ENCODE measurements at places on chromosomes 12 and 14. TPM values are rescaled to one million over a fixed set of nuclear protein-coding genes. Genes with fewer than 3 reads are reported as not detected.

DNA sequence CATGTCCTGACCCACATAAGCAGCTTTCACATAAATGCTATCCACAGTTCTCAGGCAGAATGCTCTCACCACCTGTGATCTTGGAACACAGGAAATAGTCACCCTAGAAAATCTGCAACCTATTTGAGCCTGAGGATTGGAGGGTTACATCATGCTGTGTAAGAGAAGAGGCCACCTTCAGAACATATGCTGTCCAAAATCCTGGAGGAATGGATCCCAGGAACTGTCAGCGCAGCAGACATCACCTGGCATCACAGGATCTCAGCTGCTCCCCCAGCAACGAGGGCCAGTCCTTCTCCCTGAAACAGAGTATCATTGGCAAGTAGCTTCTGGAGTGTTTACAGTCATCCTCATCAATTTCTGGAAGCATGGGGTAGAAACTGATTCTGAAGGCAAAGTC is 63.2 kb upstream of the LTA4H start:
- DNase-seq, result no peak

Gene ETFRF1
- 18.3 TPM for total RNA-seq

GRCh38 chr12:5716976-5717375 is 228.1 kb downstream of the ANO2 start:
- no peak for DNase-seq

Gene ASPG
- total RNA-seq, result 0.50 TPM

DNA sequence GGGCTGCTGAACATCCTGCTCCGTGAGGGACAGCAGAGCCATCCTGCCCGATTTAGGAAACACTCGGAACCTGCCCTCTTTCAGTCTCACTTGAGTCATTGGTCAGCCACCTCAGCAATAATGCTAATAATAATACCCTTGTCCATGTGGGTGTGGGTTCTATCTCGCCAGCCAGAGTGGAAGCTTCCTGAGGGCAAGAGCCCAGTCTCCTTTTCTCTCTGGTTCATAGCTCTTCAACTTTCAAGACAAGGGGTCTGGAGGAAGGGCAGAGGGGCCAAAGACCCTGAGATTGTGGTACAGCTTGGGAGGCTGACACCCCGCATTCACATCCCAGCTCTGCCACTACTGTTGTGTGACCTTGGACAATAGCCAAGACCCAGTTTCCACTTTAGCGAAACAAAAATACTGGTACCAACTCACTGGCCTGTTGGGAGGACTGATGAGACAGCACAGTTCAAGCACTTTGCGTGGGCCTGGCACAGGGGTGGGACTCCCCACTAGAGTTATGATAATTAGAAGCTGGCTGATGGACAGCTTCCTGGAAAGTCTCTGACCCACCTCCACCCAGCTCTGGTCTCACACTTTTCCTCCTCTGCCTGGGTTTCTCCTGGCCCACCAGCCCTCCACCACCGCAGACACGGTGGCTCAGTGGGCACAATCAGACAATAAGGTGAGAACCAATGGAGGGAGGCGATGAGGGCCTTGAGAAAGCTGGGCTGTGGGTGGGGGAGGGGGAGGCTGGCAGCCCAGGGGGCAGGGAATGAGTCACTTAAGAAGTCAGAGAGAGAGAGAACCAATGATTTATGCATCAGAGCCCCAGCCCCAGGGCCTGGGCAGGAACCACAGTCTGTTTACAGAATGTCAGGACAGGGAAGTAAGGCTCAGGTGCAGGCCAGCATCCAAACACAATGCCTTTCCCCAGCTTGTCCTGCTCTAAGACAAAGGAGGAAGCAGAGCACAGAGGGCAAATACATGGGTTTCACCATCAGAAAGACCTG is 9.6 kb downstream of the FAIM2 start:
- DNase-seq, result no peak

Gene IQSEC3
- total RNA-seq, result not detected

Gene PTPRQ
- total RNA-seq, result 0.17 TPM

Gene HHIPL1
- total RNA-seq, result 1.0 TPM

- DNase-seq, result no peak
Observed at GRCh38 chr12:70258605-70259403, 15.6 kb downstream of the CNOT2 start.

Gene MOAP1
- 68.4 TPM for total RNA-seq

- DNase-seq, result no peak
Observed at GRCh38 chr12:103801709-103802585, 39.1 kb downstream of the NT5DC3 start.

GRCh38 chr12:119154435-119154818 is 24.3 kb upstream of the HSPB8 start:
- DNase-seq, result peak; percentile 6

- no peak for DNase-seq
Observed at GRCh38 chr12:49255857-49256637, 8.8 kb upstream of the TUBA1C start.

DNA sequence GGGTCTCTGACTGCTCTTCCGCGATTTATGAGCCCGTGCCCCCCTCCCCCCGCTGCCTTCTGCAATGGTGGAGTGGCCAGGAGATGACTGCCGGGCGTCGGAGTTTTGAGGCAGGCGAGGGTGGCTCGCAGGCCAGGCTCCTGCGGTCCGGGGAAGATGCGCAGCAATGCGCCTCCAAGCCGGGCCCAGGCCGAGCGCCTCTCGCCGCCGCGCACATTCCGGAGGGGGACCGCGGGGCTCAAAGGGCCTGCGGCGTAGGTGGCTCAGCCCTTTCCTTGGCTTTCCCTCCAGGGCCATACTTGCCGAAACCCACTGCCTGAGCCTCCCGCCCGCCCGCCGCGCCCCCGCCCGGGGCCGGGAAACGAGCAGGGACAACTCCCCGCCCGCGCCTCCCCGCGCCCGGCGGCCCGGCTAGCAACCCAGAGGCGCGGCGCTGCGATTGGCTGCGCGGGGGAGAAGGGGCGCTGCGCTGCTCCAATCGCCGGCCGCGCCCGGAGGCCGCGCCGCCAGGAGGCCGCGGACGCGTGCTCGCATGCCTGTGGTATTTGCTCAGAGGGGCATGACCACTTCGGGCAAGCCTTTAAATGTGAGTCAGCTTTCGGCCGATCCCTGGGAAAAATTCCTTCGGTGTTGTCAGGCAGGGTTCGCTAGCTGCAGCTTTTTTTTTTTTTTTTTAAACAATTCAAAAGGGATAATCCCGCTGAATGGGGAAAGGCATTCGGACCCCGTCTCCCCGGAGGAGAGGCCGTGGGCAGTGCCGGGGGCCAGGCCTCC is 157.9 kb upstream of the PARP11 start:
- DNase-seq, result peak; percentile 77

- no peak for DNase-seq
Observed at GRCh38 chr12:95298916-95299315, 81.3 kb downstream of the VEZT start.

Gene PZP
- total RNA-seq, result not detected

DNA sequence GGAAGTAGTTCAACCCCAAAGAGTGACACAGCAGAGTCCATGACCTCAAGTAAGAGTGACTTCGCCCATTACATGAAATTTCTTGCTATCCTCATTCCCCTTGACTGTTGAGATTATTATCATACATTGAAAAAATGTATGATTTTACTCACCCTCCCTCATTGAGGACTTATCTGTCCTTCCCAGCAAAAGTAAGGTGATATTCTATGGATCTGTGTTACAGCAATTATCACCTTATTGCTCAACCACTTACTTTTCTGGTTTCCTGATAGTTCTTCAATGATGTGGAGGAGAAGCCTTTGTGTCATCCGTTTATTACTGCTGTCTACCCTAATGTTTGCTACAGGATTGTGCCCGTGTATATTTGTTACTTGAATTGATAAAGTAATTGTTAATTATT is 306.2 kb downstream of the TRHDE start:
- DNase-seq, result no peak

DNA sequence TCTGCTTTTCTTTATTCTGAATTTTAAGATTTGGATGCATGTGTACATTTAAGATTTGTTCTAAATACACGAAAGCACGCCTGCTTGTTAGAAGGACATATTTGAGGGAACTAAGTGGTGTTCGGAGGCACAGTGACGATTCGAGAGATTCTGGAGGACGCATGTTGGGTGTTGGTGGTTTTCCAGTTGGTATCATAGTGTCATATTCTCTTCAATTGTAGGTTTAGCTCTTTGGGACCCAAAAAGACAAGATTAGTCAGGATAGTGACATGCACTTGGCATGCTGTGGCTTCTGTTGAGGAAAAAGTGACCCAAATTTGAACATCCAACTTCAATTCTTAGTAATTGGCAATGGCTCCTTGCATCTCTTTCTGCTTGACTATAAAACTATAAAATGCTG is 30.1 kb downstream of the PRKCH start:
- DNase-seq, result no peak

- no peak for DNase-seq
Observed at GRCh38 chr12:124352839-124353238, 57.9 kb downstream of the RFLNA start.

- DNase-seq, result no peak
Observed at GRCh38 chr12:41684997-41685396, 459.7 kb downstream of the GXYLT1 start.

GRCh38 chr12:193261-193660 is 20.7 kb downstream of the SLC6A12 start:
- DNase-seq, result no peak

DNA sequence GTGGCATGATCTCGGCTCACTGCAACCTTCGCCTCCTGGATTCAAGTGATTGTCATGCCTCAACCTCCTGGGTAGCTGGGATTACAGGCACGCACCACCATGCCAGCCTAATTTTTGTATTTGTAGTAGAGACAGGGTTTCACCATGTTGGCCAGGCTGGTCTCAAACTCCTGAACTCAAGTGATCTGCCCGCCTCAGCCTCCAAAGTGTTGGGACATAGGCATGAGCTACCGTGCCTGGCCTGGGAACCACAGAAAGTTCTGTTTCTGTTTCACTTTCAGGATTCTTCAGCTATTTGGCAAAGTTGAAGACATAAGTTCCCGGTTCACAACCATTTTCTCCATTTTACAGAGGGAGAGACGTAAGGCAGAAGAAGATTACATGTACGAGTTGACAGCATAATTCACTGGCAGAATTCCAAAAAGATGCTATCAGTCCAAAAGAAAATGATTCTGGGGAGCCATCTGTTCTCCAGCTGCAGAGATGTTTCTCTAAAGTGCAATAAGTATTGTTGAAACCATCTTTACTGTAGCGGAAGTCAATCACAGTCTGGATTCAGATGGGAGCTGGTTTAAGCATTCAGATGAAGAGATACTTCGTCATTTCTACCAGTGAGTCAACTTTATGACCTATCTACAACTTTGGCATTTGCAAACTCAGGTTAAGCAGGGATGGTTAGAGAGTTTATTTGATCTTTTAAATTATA is 8.1 kb upstream of the RNF34 start:
- DNase-seq, result no peak

Gene TMEM63C
- total RNA-seq, result not detected

GRCh38 chr12:108119126-108119973 is 9.7 kb upstream of the WSCD2 start:
- DNase-seq, result no peak

GRCh38 chr12:42586268-42586667 is 3.3 kb downstream of the PRICKLE1 start:
- DNase-seq, result no peak

Gene MANSC4
- total RNA-seq, result not detected

- no peak for DNase-seq
Observed at GRCh38 chr12:107405436-107405835, 280.2 kb upstream of the PWP1 start.

- no peak for DNase-seq
Observed at GRCh38 chr12:6541371-6542165, 7.3 kb downstream of the GAPDH start.

Gene KRT83
- total RNA-seq, result 1.4 TPM

GRCh38 chr12:75528692-75529091 is 17.3 kb upstream of the KRR1 start:
- DNase-seq, result no peak

- DNase-seq, result no peak
Observed at GRCh38 chr12:113022563-113023297, 33.8 kb upstream of the DTX1 start.

- DNase-seq, result no peak
Observed at GRCh38 chr12:50157259-50157658, 9.9 kb downstream of the CERS5 start.

Measured in NCI-H460 (cell line).